ENCODE measurements at places on chromosomes 5 and 9. TPM values are rescaled to one million over a fixed set of nuclear protein-coding genes. Genes with fewer than 3 reads are reported as not detected.

DNA sequence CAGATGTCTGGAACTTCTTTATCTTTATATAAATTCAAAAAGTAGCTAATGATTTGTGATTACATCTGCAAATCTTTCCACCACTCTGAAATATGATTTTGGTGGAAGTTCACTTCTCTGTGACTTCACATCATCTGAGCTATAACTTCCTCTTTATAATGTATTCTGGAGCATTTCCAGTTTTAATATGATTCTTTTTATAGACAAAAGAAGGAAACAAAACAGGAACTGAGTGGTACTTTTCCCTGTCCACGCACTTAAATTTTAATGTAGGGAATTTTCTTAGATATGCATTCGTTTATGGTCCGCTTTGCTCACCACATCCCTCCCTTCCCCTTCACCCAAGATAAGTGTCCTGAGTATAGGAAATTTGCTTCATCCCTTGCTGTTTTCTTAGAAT lies 333.5 kb downstream of the CHSY3 start:
- DNase-seq, result no peak

DNA sequence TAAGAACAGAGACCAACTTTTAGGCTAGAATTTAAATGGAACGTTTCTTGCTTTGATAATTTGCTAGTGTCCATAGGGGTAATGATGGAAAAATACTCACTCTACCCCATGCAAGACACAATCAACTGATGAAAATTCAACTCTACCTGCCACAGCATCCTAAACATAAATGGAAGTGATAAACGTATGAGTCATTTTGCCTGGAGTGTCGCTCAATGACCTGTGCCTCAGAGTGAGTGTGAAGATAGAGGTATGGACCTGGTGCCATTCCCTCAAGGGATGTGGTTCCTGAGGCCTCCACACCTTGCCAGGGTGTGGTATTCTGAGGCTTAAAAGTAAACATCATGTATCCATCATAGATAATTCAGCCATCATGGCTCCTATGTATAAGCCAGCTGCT lies 14.0 kb downstream of the ARL14EPL start:
- DNase-seq, result no peak

DNA sequence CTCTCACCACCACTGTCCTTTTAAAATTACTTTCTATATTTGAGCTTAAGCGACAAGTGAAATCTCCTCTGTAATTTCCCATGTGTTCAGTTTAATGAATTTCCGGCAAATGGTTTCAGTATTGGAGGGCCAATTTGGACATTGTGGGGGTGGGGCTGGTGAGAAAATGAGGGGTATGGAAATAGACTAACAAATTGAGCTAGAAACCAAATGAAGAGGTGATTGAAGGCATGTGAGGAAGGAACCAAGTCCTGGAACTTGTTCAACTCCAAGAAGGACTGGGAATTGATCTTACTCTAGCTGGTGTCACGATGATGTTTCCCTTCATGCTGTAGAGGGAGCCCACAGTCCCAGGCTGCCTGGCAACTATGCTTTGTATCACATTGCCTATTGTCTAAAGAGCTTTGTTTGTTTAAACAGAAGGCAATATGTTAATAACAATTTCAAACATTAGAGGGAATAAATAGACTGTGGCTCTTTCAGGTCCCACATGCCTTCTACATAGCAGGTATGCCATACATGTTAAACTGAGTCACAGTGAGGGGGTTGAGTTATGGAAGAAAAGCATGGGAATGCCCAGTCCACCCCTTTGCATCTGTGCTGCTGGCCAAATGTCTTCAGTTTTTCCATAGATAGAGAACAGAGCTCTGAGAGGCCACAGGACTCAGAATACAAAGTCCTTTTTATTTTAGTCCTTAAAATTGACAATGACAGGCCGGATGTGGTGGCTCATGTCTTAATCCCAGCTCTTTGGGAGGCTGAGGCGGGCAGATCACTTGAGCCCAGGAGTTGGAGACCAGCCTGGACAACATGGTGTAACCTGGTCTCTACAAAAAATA lies 25.0 kb upstream of the MATR3 start:
- DNase-seq, result no peak

DNA sequence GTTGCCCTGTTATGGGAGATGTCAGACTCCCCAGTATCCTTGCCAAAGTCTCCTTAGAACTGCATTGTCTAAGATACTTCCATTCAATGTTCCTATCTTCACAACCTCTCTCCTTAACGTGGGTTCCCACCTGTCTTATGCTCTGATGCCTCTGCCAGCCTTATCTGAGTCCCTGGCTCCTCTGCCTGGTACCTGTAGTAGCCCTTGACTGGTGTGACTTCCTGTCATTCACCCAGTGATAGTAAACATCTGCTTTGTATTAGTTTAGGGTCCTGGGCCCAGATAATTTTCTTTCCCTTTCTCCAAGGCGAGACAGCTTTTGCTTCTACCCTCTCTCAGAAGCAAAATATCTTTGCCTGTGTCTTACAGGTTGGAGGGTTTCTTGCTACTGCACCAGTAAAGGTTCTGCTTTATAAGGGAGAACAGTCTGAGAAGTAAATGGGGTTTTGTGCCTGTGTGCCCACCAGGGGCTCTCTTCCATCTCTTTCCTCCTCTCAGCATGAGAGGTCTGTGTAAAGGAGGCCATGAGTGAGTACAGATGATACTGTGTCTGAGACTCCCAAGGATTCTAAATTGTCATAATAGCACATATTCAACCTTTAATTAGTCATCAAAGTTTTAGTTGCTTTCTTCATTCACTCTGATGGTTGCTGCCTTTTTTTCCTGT lies 220.8 kb downstream of the PRR16 start:
- no peak for DNase-seq

GRCh38 chr9:109253637-109254284 lies 67.1 kb downstream of the EPB41L4B start:
- DNase-seq, result no peak

- DNase-seq, result no peak
These were observed 112.5 kb downstream of the HAPLN1 start for GRCh38 chr5:83608122-83608521.

DNA sequence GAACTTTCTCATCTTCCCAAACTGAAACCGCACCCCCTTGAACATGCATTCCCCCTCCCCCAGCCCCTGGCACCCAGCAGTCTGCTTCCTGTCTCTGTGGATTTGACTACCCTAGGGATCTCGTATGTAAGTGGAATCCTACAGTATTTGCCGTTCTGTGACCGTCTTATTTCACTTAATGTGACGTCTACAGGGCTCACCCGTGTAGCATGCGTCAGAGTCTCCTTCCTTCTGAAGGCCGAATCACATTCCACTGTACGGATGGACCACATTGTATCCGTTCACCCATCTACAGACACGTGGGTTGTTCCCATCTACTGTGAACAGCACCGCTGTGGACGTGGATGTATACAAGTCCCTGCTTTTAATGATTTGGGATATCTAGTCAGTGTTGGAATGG lies 4.5 kb downstream of the PRRX2 start:
- DNase-seq, result no peak

- DNase-seq, result no peak
These were observed 6.5 kb downstream of the RORB start for GRCh38 chr9:74503666-74504065.

DNA sequence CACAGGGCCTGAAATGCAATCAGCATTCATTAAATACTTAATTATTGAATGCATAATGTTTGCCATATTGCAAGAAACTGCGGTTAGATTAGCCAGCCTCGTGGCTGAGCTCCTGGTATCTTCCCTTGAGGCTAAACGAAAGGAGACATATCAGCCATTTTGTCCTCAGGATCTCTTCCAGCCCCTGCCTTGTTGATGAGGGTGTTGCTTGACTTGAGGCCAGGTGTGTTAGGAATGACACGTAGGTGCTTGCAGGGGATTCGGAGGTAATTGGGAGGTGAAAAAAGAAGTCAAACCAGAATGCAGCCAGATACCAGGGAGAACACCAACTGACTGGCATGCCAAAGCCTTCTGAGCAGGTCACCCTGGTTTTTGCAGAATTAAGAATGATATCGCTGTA lies 12.5 kb downstream of the SH3RF2 start:
- no peak for DNase-seq

GRCh38 chr5:79399046-79399445 lies 114.9 kb downstream of the HOMER1 start:
- no peak for DNase-seq

DNA sequence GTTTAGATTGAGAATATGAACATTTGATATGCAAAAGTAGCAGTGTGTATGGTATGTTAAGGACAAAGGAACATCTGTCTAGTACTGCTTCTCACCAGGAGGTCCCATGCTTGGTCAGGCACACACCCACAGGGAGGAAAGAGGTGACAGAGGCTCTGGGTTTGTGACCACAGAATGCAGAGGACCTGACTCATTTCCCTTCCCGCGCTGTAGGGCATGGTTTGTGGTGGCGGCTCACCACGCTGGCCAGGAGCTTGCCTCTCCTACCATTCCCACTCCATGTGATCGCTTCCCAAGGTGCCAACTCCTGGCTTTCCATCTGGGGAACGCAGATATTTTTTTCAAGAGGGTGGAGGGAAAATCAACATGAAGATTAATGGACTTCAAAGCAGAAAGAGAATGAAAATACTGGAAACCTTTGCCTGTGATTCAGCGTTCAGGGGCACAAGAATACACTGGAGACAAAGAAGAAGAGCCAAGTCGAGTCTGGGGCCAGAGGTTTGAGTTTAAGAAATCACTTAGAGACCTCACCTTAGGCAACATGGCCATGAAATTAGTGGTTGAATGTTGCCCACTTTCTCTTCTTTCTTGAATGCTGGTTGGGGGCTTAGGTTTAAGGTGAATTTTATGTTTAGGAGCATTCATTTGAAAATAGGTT lies 477.8 kb downstream of the CCDC171 start:
- DNase-seq, result no peak

Gene CBY3
- not detected for total RNA-seq

All from ureter (tissue), 1 donor.